Dermis lymphatic vessel endothelial cell (primary cell): ENCODE measurements at places on chromosomes 4 and X. TPM values are rescaled to one million over a fixed set of nuclear protein-coding genes. Genes with fewer than 3 reads are reported as not detected.

AKAP4 gene
- total RNA-seq = not detected in 2 replicates

INTS6L gene
- total RNA-seq = 0.33 and 0.52 TPM in 2 replicates

SCRG1 gene
- not detected in 2 replicates for total RNA-seq

STIM2 gene
- 17.2 and 20.4 TPM in 2 replicates for total RNA-seq

TXK gene
- 0.09 and 0.11 TPM in 2 replicates for total RNA-seq

UGT2B15 gene
- not detected in 2 replicates for total RNA-seq

NLGN3 gene
- total RNA-seq = under 0.01 and 0.09 TPM in 2 replicates

PDK3 gene
- 1.1 and 2.3 TPM in 2 replicates for total RNA-seq
